Stimulated activated CD4-positive, alpha-beta T cell treated with anti-CD3 and anti-CD28 coated beads, Interleukin-12 subunit alpha, Interleukin-12 subunit beta, amount 100 ng/mL, for 24 hours (primary cell): ENCODE measurements at places on chromosomes 7 and 10.

DNA sequence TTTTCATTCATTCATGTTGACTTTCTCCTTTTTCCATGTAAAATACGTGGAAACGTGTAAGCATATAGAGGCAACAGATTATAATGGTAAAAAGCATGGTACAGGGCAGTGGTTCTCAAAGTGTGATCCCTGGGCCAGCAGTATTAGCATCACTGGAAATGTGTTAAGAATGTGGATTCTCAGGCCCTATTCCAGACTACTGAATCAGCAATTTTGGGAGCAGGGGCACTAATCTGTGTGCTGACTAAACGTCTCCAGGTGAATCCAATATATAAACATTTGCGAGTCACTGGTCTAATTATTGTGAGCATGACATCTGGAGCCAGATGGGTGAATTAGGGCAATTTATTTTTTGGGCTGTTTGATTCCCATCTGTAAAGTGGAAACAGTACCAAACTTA, 5.1 kb upstream of the GPR158 start:
- DNase-seq: no peak

DNA sequence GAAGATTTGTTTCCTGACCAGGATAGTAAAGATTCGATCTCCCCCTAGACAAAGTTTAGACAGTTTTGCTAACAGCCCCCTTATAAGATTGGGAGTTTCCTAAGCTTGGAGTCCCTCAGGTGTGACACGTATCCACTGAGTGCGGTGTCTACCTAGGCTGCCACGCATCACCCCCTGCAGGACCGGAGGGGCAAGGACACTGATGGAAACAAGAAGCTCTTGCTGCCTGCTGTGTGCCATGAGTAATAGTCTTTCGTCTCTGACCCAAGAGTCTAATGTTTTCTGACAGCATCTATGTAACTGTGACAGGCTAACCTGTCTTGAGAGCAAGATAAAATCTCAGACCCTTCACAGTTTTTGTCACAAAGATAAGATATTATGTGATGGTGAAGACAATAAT, 173.5 kb downstream of the SEMA3E start:
- no peak for DNase-seq

DNA sequence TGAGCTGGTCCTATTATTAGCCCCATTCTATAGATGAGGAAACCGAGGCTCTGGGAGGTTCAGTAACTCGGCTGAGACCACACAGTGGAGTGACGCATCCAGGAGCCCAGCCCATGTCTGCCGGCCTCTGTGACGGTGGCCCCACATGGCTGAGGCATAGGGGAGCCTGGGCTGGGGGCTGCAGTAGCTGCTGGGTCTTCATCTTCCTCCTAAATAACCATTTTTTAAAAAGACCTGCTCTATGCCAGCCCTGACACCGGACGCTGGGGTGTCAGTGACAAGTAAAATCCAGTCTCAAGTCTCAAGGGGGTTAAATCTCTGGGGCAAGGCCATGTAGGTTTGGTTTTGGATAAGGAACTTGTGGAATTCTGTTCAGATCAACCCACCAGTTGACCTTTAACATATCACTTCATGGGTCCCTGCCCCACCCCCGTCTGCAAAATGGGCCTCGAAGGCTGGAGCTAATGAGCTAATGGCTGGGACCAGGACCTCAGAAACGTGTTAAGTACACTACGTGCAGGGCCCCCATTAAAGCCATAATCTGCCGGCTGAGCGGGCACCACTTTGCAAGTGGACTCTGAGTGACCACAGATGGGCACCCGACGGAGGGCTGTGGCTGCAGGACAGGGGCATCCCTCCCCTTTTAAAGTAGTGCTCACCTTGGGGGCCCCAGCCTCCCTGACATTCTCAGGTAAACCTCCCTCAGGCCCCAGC, 136.5 kb upstream of the UNC5B start:
- no peak for DNase-seq

DNA sequence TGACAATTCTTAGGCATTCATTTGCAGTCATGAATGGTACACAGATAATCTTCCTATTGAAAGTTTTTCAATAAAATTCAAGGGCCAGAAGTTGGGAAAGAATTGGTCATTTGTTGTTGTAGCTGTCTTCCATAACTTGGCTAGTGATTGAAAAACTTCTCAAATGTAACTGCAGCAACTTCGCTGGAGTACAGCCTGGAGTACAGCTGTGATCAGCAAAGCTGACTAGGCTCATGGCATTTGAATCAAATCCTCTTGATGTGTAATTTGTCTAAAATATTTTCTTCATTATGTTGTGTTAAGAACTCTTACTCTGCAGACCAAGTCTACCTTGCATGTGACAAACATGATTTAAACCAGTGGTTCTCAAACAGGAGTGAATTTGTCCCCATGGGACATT, 226.5 kb upstream of the STEAP1 start:
- no peak for DNase-seq

GRCh38 chr7:130899638-130900401, 165.8 kb upstream of the KLF14 start:
- no peak for DNase-seq

DNA sequence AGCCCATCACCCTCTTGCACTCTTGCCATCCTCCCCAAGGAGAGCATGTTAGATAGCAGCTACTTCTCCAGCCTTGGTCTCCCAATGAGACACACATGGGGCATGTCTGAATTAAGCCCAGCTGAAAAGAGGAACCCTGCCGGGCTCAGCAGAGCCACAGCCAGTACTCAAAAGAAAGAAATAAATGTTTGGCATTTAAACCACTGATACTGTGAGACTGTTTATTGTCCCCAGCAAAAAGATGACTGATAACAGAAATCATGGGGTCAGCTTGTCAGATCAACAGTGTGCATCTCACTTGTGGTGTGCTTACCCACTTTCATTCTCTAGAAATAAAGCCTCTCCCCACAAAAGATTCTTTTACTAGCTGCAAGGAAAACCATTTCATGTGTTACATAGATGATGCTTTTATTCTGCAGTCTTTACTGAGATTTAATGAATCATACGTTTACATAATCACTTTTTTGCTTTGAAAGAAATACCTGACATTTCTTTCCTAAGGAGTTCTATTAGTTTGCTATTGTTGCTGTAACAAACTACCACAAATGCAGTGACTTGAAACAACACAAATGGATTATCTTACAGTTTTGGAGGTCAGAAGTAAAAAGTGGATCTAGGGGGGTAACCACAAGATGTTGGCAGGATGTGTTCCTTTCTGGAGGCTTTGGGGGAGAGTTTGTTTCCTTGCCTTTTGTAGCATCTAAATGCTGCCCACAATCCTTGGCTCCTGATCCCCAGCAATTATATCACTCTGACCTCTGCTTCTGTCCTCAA, 20.9 kb downstream of the ANKRD7 start:
- DNase-seq: no peak

- no peak for DNase-seq
Measured at GRCh38 chr10:100828738-100829096, 83.3 kb downstream of the PAX2 start.

GRCh38 chr10:5888843-5889623, 660 bp downstream of the ANKRD16 start:
- DNase-seq: peak; percentile 22

- DNase-seq: no peak
Measured at GRCh38 chr7:103593691-103594090, 147.7 kb upstream of the SLC26A5 start.

GRCh38 chr10:24115403-24115802, 93.5 kb upstream of the KIAA1217 start:
- DNase-seq: no peak

DNA sequence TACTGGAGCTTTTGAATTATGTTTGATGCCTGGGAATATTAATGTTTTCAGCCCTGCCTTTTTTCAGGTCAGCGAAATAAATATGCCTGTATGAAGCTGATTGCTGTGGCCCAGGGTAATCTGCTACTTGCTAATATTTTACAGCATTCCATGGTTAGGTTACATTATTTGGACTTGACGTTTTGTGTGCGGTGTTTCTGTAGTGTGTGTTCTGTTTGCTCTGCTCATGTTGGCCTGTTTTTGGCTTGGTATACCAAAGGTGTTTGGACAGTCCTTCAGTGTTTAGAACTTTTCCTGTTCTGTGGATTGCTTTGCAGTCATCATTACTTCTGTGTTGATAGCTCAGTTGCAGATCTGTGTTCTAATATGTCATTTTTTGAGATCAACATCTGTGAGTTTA, 11.5 kb downstream of the ZRANB1 start:
- DNase-seq: no peak

GRCh38 chr10:80924063-80924952, 386.6 kb downstream of the SH2D4B start:
- peak; percentile 18 for DNase-seq

DNA sequence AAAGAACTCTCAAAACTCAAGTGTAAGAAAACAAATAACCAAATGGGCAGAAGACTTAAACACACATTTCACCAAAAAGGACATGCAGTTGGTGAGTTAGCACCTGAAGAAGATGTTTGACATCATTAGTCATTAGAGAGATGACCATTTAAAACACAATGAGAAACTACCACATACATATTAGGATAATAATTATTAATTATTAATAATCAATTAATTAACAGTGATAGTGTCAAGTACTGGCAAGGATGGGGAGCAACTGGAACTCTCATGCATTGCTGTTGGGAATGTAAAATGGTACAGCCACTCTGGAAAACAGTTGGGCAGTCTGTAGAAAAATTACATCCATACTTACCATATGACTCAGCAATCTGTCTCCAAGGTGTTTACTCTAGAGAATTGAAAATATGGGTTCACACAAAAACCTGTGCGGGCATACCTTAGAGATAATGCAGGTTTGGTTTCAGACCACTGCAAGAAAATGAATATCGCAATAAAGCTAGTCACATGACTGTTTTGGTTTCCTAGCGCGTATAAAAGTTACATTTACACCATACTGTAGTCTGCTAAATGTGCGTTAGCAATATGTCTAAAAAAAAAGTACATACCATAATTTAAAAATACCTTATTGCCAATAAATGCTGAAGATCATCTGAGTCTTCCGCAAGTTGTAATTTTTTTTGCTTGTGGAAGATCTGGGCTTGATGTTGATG, 30.3 kb downstream of the ARID5B start:
- DNase-seq: no peak

- DNase-seq: no peak
Measured at GRCh38 chr7:91608606-91609005, 271.9 kb downstream of the MTERF1 start.

GRCh38 chr10:70846795-70847194, 31.0 kb downstream of the SGPL1 start:
- DNase-seq: no peak

DNA sequence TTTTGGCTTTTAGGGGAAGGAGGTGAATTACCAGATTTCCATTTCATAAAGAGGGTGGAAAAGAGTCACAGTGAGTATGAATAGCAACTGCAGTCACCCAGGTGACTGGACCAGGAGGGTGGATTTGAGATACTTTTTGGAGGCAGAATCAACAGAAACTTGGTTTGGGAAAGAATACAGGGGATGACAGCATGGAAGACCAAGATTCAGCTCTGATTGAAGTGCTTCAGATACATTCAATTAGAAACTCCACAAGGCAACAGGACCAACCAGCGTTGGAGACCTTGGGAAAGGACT, 83.0 kb downstream of the SGMS1 start:
- DNase-seq: no peak

- no peak for DNase-seq
Measured at GRCh38 chr7:36131026-36131425, 22.0 kb upstream of the EEPD1 start.

DNA sequence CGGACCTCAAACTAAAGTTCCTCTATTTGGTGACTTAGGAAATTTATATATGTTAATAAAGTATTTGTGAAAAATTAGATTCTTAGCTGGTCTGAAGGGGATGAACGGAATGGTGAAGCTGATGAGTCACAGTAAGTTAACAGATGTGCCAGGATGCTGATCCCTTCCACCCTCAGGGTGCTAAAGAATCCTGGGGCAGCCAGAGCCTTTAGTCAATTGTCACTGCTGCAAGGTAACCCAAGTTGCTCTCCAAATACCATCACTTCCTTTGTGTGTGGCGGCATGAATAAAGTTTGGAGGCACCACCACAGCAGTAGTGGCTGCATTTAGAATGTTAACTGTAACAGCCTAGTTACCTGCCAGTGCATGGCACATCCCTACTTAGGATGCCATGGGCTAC, 222.6 kb upstream of the PPP1R3A start:
- DNase-seq: no peak

DNA sequence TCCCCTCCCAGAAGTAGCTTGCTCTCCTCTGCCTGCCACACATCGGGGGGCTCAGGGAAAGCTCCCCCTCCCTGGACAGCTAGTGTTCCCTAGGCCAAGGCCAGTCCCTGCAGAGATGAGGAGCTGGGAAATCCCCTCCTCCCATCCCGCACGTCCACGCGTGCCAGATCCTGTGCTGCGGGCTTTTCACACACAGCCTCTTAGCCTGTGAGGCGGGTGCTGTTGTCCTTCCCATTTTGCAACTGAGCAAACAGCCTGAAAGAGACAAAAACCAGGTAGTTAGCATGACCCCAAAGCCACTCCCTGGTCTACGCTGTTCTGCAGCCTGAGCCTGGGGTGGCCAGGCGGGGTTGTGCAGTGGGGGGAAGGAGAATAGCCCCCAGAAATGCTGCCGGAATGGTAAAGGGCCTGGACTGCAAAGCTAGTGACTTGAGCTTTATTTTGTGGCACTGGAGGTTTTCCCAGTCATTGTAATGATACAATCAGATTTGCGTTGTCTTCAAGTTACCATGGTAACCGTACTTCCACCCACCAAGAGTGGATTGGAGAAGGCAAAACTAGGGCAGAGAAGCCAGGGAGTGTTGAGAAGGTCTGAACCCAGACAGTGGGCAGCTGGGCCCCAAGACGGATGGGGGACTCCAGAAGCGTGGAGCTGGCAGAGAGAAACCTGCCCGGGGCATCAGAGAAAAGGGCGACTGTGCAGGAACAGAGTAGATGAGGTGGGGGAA, 98.6 kb upstream of the KCTD7 start:
- DNase-seq: no peak

- no peak for DNase-seq
Measured at GRCh38 chr10:116880716-116881482, 31.6 kb downstream of the ENO4 start.

GRCh38 chr7:6234384-6234783, 38.0 kb downstream of the CYTH3 start:
- DNase-seq: no peak

DNA sequence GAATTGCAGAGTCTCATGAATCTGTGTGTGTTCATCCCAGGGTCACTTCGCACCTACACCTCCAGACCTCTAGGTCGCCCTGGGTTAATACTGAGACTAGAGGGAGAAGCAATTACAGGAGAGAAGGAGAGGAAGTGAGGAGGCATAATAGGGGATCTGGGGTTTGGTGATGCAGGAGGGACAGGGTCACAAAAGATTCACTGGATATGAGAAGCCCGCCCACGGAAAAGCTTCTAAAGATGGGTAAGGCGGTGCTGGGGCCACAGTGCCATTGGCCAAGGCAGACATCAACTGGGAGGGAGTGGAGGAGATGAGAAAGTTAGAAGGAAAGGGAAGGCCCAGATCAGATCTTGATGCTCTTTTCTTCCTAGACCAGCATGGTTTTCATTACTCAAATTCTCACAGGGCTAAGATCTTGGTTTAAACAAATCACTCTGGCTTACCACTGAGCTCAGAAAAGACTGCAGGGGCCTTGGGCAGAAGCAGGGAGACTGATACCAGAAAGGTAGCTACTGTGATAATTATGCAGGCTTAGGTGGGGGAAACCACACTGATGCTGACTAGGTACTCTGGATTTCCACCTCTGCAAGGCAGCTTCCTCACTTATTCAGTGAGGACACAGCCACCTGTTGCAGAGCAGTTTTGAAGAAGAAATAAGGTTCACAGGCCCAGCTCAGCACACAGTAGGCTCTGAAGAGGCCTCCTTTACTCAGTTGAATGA, 17.4 kb upstream of the ZNF273 start:
- DNase-seq: no peak

- DNase-seq: no peak
Measured at GRCh38 chr7:50267525-50268041, 36.9 kb upstream of the IKZF1 start.

GRCh38 chr10:69242040-69242851, 22.1 kb downstream of the HKDC1 start:
- DNase-seq: no peak
